Kidney capillary endothelial cell (primary cell): ENCODE measurements at places on chromosomes 1 and 21.

GRCh38 chr1:209038735-209039134 lies 544.8 kb upstream of the CAMK1G start:
- no peak for DNase-seq

- no peak for DNase-seq
Observed at GRCh38 chr21:42257091-42257765, 38.3 kb downstream of the ABCG1 start.

- peak; percentile 64 for DNase-seq
Observed at GRCh38 chr21:26127918-26128317, 42.7 kb downstream of the APP start.

GRCh38 chr1:62144238-62144831 lies 50.3 kb upstream of the L1TD1 start:
- peak; percentile 43 for DNase-seq

DNA sequence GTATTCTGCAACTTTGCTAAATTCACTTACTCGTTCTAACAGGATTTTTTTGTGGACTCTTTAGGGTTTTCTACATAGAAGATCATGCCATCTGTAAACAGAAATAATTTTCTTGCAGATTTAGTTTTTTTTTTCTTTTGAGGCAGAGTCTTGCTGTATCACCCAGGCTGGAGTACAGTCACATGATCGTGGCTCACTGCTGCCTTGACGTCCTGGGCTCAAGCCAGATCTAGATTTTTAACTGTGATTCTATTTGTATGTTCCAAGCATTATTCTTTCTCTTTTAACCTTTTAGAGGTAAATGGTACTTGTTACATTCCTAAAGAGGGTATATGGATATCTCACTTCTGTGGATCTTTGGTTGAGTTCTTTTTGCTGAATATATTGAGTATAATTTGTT lies 18.6 kb downstream of the FABP3 start:
- no peak for DNase-seq

DNA sequence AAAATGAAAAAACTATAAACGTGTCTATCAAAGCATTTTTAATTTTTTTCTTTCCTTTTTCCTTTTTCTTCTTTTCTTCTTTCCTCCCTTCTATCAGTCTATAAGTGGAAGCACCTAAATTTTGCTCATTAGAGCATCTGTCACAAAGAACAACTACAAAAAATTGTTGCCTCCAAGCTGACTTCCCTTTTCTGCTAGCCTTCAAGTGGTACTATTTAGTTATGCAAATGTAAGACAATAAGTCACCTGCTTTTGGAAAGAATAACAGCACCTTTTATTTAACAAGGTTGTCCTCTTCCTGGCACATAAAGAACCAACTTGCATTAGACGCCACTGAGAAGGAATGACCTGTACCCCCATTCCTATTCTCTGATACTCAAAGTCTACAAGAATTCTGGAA lies 45.0 kb upstream of the C1orf53 start:
- DNase-seq = no peak

GRCh38 chr1:45879885-45880598 lies 76.6 kb downstream of the MAST2 start:
- no peak for DNase-seq

DNA sequence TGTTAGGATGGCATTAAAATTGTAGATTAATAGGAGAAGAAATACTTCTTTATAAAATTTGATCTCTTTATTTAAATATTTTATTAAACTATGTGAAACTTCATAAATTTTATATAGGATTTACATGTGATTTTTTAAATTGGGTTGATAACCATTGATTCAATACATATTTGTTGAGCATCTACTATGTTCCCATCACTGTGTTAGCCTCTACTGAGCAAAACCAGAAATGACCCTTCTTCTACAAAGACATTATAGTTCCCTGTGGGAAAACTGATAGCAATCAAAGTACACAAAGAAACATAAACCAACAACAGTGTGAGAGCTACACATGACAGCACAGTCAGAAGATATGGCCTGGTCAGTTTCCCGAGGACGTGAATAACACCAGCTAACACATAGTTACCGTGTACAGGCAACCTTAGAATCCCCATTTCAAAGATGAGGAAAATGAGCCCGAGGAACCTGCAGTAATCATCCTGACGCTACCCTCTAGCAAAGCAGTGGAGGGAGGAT lies 12.2 kb downstream of the TTC13 start:
- no peak for DNase-seq

DNA sequence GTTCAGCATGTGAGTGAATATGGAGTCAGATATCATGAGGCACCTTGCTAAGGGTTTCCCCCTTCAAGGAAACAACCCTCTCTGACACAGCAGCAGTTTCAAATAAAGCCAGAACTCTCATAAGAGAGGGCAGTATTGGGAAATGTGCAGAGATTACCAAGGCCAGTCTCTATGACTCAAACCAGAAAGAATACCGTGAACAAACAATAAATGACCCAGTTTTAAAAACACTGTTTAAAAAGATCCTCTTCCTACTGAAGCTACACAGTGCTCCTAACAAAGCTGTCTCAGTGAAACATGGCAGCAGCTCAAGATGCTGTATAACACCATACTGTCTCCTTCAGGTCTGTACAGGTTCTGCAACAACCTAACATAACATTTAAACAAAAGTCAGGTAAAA lies 102.6 kb downstream of the KIAA0319L start:
- no peak for DNase-seq

- no peak for DNase-seq
Observed at GRCh38 chr1:34055818-34056217, 109.2 kb downstream of the CSMD2 start.

- no peak for DNase-seq
Observed at GRCh38 chr21:44800971-44801467, 601 bp downstream of the UBE2G2 start.

DNA sequence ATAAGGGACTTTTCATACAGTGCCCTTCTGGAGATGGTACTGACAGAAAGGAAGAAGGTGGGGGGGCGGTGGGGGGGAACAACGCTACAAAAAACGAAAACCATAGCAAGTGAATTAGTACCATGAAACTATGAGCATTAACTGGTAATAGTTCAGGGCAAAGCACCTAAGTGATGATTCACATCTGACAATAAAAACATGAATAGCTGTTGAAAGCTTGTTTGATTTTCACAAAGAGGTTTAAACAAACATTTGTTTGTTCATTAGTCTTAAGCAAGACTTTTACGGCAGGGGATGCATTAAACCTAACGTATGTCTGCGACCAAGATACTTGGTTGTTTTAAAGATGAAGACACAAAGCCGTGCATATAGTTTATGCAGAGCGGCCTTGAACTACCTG lies 177.5 kb downstream of the LMO4 start:
- no peak for DNase-seq

DNA sequence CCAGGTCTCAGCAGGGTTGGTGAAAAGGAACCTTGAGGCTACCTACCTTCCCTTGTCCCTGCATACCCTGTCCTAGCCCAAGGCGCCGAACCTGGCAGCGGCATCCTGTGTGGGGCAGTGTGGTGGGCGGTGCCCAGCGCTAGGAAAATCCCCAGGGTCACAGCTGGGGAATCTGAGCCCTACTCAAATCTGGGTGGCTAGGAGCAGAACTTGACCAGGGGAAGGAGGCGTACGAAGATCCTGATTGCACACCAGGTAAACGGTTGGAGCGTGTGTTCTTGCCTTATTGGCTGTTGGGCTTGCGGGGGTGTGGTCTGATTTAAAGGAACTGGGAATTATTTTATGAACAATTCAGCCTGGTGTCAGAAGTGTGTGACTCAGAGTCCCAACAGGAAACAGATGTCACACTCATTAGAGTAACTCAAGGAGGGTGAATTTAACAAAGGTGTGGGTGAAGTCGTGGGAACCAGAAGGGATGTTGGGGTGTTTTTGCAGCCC lies 118.6 kb downstream of the LRIG2 start:
- DNase-seq = peak; percentile 47

DNA sequence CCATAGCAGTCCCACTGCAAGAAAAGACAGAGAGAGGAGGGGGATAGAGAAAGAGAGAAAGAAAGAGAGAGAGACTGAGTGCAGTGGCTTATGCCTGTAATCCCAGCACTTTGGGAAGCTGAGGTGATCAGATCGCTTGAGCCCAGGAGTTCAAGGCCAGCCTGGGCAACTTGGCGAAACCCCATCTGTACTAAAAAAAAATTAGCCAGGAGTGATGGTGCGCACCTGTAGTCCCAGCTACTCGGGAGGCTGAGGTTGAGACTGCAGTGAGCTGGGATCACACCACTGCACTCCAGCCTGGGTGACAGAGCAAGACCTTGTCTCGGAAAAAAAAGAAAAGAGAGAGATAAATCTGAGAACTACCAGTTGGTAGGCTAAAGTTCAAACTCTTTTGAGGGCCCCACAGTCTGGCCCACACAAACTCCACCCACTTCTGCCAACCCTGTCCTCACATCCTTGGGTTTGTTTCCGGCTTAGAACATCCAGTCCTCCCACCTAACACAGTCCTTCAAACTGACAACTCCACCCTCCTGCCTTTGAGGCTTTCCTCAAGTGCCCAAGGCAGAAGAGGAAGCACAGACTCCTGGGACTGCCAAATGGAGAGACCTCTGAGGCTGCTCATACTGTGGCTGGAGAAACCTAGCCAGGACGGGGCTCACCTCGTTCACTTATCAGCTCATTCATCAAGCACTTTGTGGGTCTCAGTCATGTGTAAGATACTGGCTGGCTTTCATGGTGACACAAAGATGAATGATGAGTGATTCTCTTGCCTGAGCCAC lies 20.1 kb downstream of the TFAP2E start:
- DNase-seq = no peak

DNA sequence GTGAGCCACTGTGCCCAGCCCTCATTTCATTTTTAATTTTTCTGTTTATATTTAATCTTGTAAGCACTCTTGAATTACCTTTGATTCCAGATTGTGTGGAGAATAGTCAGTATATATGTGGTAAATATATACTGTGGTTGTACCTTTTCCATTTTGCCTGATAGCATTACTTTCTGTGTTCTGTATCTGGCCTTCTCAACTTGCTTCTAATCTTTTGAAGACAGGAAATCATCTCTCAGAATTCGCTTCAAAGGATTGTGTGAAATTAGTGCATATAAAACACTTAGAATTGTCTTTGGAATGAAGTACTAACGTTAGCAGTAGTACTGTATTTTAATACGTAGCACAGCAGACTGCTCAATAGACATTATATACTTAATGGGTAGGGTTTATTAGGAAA lies 37.9 kb downstream of the PPP2R5A start:
- no peak for DNase-seq

- DNase-seq = peak; percentile 77
Observed at GRCh38 chr21:31554511-31555022, 104.9 kb upstream of the SOD1 start.

DNA sequence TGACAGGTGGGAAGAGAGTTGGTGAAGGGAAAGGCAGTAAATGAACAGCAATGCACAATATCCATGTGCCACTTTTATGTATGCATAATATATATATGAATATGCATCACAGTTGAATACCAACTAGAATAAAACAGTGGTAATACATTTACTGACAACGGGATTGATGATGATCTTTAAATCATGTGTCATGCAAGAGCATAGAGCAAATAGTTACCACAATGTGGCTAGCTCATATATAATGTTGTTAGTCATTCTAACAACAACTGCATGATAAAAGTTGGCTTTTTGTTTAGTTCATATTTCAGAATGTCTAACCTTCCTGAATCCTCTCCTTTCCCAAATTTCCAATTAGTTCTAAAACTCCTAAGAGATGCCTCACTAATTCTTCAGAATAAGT lies 46.4 kb downstream of the GORAB start:
- DNase-seq = no peak

DNA sequence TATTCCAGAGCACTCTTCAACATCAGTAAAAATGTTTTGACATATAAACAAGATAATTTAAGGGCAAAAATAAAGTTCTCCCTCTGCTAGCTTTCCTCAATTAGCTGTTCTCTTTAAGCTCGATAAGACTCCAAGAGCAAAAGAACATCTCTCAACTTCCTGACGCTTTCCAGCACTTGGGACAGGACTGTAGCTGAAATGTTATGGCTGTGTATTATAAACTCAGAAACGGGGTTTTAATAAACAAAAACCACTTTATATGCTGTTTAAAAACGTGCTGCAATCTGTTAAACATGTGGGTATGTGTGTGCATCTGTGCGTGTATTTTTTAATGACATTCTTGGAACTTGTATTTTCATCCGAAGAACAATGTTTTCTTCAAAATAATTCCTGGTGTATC lies 71.5 kb upstream of the RGS2 start:
- no peak for DNase-seq

- no peak for DNase-seq
Observed at GRCh38 chr1:41312991-41313645, 48.1 kb upstream of the FOXO6 start.

- no peak for DNase-seq
Observed at GRCh38 chr1:200108659-200109058, 81.1 kb downstream of the NR5A2 start.

- peak; percentile 41 for DNase-seq
Observed at GRCh38 chr1:159916242-159917051, 8.9 kb downstream of the TAGLN2 start.
